ENCODE measurements at places on chromosomes 3 and 15.

DNA sequence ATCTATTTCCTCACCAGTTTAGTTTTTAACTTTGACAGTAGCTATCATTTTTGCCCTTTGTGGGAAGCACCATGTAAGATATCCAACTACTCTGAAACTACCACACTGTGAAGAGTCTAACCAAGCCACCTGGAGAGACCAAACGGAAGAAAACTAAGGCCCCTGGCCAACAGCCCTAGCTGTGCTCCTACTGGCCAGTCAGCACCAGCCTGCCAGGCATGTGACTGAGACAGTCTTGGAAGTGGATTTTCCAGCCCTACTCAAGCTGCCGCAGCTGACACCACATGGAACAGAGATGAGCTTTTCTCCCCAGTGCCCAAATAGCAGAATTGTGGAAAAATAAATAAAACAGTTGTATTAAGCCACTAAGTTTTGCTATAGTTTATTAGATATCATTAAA is 2.9 kb upstream of the TBC1D5 start:
- no peak for DNase-seq

DNA sequence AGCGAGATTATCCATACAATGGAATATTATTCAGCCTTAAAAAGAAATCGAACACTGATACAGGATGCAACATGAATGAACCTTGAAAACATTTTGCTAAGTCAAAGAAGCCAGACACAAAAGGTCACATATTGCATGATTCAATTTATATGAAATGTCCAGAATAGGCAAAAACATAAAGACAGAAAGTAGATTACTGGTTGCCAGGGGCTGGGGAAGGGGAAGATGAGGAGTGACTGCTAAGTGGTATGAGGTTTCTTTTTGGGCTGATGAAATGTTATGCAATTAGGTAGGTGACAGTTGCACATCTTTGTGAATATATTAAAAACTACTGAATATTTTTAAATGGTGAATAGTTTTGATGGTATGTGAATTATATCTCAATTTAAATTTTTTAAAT is 38.3 kb downstream of the LRRFIP2 start:
- no peak for DNase-seq

- DNase-seq: no peak
Measured at GRCh38 chr3:126539558-126540250, 15.7 kb downstream of the CHST13 start.

DNA sequence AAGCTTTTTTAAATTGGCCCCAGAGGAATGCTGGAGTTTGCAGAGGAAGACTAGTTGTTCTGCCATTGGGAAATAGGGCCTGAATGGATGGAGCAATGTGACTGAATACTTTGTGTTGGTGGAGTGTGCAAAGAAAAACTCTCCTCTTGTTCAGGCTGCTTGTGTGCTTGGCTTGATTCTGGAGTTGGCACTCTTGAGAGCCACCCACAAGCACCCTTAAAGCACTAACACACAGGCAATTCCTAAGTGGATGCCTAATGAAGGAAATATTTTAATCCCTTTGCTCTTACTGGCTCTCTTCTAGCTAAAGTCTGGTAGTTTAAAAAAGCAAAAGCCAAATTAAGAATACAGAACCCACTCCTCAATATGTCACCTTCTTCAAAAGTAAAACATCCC is 304.4 kb upstream of the C2CD4B start:
- DNase-seq: no peak

DNA sequence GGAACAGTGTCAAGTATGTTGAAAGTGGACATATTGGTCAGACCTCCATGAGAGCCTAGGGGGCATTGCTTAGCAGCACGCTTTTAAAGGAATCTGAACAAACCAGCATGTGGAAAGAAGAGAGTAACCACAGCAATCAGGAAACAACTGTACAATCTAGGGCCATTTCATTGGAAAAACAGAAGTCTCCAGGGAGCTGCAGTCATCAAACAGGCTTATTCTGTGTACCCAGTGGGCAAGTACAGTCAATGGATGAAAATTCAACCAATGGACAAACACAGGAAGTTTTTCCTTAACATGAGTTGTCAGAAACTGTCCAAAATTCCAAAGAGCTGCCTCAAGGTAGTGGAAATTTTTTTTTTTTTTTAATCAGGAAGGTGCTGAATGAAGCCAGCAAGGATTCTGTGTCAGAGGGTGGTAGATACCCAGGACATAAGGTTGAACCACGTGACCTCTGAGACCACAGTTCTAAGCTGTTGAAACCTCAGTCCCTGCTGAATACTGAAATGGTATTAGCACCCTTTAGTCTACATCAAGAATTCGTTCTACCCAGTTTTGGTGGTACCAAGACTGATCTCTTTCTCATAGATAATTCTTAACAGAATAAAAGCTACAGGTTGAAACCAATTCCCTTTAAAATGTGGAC is 4.4 kb upstream of the DLG1 start:
- peak; percentile 65 for DNase-seq

GRCh38 chr3:6260551-6261191 is 600.2 kb upstream of the GRM7 start:
- DNase-seq: no peak

DNA sequence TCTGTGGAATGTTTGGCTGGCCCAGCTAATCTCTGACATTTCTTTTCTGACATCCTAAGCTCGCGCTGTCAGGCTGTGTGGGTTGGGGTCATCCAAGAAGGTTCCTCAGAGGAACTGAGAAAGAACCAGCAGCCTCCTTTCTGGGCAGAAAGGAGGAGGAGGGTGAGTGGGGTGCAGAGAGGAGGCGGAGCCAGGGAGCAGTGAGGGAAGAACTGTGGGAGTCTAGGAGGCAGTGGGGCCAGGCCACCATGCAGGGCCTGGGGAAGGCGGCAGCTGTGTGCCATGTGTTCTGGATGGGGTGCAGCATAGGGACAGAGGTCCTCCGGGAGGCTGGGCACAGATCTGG is 5.3 kb downstream of the SEMA7A start:
- DNase-seq: no peak

All from ELR (cell line).